ENCODE measurements at places on chromosomes 3 and 15. TPM values are rescaled to one million over a fixed set of nuclear protein-coding genes. Genes with fewer than 3 reads are reported as not detected.
A peak's percentile ranks its signal among the peaks of the same experiment; 100 is the strongest.

- no peak for DNase-seq
These were observed 329.0 kb downstream of the LPP start for GRCh38 chr3:188482929-188483328.

DNA sequence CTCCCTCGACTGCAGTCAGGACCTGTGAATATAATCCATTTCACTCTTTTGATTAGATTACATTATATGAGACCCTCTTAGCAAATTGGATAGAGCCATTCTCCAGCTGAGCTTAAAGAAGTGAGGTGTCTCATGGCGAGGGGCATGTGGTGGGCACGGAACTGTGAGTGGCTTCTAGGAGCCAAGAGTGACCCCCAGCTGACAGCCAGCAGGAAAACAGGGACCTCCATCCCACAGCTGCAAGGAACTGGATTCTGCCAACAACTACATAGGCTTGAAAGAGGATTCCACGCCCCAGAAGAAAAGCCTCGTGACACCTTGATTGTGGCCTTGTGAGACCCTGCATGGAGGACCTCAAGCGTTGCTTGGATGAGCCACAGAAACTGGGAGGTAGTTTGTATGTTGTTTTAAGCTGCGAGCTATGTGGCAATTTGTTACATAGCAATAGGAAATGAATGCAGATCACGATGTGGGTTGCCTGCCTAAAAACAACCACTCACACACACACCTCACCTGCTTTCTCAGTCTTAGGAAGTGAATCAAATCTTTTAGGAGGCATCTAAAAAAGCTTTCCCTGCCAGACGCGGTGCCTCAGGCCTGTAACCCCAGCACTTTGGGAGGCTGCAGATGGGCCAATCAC lies 84.2 kb upstream of the BHLHE40 start:
- no peak for DNase-seq

DNA sequence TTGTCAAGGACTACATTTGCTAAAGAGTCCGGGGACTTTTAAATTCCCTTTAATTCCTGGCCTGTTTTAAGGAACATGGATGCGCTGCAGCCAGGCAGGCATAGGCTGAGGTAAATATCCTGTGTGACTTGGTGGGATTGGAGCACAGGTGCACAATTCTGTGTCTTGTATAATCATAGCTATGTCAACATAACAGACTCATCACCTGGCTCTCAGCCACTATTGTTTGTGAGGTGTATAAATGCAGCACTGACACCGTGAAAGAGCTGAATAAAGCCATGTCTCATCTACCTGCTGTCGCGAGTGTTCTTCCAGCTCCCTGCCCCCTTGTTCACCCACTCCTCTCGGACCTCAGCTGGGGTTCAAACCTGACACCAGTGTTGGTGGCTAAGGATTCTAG lies 109.7 kb downstream of the MFSD1 start:
- no peak for DNase-seq

GRCh38 chr15:96334705-96335410 lies 4.4 kb downstream of the NR2F2 start:
- no peak for DNase-seq

GRCh38 chr3:97297032-97297431 lies 467.5 kb upstream of the ARL6 start:
- DNase-seq = no peak

DNA sequence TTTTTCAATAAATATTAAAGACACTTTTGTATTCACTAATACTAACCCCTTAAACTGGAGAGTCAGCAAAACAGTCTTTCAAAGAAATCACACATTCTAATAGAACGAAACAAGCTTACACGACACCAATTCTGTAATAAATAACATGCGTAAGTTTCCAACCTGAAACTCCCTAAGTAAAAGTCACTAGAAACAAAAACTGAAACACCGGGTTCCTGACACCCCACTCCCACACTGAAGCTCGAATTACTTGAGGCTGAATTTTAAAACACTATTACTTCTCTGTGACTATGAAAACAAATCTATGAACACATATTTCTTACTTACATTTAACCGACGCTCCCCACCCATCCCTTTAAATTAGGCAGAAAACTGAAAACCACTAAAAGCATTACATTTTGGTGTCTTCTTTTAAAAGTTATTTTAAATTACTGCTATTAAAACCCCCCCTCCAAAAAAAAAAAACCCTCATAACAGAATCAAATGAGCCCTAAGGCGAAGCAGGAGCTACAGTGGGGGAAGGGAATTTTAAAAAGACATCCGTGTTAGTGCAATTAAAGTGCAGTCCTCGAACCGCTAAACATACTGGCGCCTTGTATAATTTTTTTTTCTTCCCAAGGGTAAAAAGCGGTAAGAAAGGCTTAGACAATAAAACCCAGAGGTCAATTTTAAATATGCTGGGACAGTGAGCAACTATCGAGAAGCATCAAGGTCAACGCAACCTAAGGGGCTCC lies 878 bp downstream of the SPPL2A start:
- DNase-seq = peak; percentile 57

DNA sequence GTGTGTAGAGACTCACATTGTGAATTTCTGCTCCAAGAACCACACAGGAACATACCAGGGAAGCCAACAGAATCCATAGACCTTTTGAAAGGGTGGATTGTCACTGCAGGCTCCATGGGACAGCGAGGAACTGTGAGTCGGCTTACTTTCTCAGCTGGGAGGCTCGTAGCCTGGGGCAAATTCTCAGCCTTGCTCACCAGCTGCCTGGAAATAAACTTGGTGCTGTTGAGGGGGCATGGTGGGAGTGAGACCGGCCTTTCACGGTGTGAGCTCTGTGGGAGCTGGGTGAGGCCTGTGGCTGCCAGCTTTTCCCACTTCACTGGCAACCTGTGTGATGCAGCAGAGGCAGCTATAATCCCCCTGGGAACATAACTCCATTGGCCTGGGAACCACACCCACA lies 146.6 kb upstream of the P2RY1 start:
- DNase-seq = no peak

DNA sequence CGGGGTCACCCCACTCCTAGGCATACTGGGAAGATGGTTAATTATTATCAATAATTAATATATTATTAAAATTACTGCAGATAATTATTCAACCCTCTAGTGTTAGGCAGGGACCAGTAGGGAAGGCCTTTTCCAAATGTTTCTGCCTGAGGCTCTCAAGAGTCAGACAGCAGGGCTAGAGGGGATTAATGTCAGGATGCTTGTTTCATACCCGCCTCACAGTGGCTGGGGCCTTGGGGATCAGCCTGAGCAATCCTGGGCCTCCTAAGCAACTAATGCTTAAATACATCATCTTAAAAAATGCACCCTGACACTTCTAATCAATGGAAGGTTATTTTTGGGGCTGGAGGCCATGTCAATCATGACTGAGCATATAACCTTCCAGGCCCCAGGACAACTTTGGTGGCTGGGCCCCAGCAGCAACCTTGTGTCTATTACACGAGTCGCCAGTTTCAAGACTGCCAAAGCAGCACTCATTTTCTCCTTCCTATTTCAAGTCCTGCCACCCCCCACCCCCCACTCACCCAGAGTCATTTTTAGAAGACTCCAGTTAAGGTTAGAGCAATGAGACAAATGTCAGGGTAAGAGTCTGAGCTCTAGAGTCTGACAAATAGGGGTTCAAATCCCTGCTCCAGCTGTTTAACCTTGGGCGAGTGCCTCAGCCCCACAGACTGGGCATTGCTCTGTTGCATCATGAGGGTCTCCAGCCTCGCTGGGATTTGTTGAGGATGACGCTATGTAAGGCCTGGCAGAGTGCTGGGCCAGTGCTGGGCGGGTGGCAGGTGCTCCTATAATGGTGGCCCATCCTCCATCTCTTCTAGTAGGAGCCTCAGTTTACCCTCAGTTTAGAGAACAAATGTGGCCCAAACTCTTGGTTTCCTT lies 6.1 kb downstream of the AMOTL2 start:
- DNase-seq = no peak

GRCh38 chr3:180934638-180935037 lies 22.2 kb downstream of the FXR1 start:
- no peak for DNase-seq

- no peak for DNase-seq
These were observed 3.4 kb upstream of the ZBED2 start for GRCh38 chr3:111598552-111598951.

- no peak for DNase-seq
These were observed 41.9 kb downstream of the LIPC start for GRCh38 chr15:58473724-58474123.

GRCh38 chr15:58213587-58214338 lies 75.6 kb downstream of the AQP9 start:
- DNase-seq = no peak

GRCh38 chr15:86797135-86797534 lies 717.5 kb downstream of the AGBL1 start:
- no peak for DNase-seq

DNA sequence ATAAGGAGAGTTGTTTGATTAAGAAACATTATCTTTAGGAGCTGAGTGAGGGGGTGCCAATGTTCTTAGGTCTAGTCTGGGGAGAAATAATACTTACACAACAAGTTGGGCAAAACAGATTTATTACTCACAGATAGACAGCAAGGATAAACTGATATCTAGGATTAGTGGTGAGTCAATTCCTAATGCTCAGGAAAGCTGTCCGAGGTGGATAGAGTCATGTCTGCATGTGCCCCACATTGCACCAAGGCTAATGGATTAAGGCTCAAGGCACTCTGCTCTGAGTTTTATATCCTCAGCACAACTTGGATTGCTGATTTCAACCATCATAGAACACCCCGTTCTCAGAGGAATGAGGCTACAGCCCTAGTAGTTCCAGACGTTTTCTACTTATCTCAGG lies 1042.3 kb downstream of the OTOL1 start:
- DNase-seq = no peak

- no peak for DNase-seq
These were observed 211.7 kb downstream of the ZIC1 start for GRCh38 chr3:147620906-147621305.

DNA sequence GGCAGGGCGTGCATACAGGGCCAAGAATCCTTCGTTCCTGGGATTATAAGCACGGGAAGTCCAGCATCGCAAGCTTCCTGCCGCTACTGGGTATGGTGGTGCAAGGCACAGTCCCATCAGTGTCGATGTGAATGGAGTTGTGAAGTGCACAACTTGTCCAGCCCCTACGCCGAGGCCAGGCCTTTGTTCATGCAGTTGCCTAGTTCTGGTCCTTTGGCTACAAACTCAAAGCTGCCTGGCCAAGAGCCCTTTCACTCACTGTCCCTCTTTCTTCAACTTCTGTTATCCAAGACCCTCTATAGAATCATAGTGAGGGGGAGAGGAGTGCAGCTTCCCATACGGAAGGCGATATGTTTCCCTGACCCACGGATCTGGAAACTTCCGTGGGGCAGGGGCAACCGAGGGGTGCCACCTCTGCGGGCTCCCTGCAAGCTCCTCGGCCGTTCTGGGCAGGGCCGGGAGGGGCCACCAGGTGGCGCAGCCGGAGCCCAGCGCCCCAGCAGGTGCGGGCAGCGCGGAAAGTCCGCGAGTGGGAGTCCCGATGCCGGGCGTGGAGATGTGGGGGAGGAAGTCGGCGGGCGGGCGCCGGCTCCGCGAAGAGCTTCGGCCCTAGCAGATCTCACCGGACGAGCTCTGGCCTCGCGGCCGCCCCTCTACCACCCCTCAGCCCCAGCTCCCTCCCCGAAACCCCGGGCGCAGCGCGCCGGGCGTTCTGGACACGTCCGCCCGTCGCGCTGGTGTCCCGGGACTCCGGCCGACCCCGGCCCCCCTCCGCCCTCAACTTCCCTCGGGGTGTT lies 693 bp downstream of the RASGRP1 start:
- peak; percentile 28 for DNase-seq

DNA sequence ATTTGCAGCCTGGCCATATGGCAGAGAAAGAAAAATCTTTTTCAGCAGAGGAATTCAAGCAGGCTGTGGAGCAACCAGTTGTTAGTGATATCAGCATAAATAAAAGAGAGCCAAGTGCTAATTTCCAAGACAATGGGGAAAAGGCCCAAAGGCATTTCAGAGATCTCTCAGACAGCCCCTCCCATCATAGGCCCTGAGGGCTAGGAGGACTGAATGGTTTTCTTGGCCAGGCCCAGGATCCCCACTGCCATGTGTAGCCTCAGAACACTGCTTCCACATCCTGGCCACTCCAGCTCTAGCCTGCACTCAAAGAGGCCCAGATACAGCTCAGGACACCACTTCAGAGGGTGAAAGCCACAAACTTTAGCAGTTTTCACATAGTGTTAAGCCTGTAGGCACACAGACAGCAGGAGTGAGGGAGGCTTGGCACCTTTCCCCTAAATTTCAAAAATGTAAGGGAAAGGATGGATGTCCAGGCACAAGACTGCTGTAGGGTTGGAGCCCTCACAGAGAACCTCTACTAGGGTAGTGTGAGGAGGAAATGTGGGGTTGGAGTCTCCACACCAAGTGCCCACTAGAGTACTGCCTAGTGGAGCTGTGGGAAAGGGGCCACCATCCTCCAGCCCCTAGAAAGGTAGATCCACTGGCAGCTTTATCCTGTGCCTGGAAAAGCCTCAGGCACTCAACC lies 191.4 kb downstream of the TBL1XR1 start:
- DNase-seq = no peak

- no peak for DNase-seq
These were observed 291.9 kb downstream of the TIGIT start for GRCh38 chr3:114585687-114586086.

GRCh38 chr3:170560296-170560695 lies 25.6 kb downstream of the SLC7A14 start:
- DNase-seq = no peak

DNA sequence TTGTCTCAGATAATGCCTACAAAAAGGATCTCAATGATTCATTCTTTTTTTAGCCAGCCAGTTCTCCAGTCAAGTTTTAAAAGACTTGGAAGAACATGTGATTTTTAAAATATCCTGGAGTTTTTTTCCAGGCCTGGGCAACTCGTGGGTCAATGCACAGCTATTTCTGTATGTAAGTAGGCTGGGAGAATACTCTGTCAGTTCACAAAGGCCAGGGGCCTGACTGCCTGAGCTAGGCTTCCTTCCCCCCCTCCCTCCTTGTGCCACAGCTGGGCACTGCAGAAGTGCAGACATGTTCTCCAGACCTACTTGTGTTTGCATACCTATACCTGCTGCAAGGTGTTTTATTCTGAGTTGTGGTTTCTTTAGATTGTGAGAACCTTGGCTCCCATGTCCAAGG lies 43.7 kb downstream of the CTDSPL start:
- DNase-seq = no peak

DNA sequence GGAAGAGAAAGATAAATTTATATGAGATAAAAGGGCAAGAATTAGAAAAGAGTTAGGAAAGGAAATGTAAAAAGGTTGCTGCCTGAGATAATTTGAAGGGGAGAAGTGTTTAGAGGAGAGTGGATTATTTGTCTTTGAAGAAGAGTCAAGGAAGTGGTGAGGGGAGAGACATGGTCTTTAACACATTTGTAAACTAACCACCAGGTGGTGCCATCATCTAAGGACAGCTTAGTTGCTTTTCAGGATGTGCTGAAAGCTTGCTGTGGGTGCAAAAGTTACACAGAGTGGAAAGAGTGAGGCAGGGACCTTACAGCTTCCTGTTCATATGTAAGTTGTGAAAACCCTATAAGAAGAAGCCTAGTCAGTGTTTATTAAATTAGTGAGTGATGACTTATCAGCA lies 114.1 kb upstream of the DNAJC19 start:
- DNase-seq = no peak

- DNase-seq = no peak
These were observed 53.2 kb downstream of the NIPA2 start for GRCh38 chr15:22891426-22892210.

Gene CACNA2D3
- 2.1 TPM for polyA plus RNA-seq

Gene CCDC51
- polyA plus RNA-seq = 27.7 TPM

Gene COLQ
- polyA plus RNA-seq = 13.5 TPM

Gene ZNF80
- polyA plus RNA-seq = not detected

All from left renal cortex interstitium (tissue), 4 donors.